ENCODE measurements at places on chromosomes 1 and 21.
A peak's percentile ranks its signal among the peaks of the same experiment; 100 is the strongest.

DNA sequence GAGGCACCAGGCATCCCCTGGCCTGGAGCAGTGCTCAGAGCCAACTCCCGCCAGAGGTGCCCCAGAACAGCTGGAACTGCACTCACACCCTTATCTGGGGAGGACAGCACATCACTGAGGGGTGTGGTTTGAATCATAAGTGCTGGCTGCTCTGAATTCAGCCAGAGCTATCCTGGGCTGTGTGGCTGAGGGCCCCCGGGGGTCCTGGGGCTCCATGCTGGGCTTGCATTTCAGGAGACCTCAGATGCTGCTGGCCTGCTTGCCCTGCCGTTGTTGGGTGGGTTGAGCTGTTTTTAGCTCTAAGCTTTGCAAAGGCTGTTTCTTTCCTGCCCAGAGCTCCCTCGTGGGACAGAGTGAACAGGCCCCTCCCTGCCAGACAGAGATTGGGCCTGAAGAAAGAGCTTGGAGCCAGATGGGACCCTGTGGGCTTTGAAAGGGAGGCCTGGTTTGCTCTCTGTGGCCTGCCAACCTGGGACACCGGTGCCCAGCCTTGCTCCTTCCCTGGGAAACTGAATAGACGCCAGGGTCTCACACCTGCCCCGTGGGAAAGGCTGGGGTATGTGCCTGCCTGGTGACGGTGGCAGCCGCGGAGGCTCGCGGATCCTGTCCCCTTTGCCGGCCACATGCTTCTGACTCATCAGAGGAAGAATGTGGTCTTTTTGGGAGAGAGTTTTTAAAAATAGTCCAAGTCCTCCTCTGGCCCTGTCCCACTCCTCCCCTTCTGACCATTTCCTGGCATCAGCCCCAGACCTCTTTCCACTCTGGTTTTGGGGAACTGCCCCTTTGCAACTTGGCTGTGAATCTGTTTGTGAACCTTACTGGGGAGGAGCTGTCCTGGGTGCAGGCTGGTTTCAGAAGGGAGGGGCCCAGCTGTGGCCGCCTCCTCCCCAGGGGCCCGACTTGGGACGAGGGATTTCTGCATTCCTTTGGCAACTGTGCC lies 30.0 kb downstream of the ARHGEF10L start:
- no peak for DNase-seq

DNA sequence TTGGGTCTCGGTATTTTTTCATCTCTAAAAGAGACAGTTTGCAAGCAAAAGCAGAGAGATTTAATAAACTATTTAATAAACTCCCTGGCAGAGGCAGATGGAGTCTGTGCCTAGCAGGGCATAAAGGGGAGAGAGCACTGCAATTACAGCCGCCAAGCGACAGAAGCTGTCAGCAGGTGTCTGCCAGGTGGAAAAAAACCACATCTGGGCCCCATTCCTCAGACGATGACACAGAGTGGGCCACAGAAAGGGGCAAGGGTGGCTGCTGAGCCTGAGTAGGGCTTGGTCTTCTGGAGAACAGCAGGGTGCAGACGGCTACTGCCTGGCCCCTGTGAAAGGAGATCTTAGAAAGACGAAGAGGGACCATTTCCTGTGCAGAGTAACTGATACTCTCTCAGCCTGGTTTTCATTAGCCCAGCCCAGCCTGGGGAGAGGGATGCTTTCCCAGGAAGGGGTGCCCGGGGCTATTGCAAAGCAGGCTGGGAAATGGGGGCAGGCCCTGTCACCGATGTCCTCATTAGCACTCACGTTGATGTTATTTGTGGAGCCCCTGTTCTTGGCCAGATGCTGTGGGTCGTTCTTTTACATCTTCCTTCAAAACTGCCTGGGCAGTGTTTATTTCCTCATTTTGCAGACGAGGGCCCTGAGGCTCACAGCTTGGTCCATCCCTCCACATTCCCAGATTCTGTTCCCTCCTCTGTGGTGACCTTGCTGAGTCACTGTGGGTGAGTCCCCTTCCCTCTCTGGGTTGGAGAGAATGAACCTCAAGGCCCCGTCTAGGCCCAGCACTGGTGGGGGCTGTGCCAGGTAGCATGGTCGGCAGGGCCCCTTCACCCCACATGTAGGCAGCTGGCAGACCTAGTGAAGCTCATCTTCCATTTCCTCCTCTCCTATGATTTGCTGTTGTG lies 472.7 kb downstream of the PTPRU start:
- no peak for DNase-seq

DNA sequence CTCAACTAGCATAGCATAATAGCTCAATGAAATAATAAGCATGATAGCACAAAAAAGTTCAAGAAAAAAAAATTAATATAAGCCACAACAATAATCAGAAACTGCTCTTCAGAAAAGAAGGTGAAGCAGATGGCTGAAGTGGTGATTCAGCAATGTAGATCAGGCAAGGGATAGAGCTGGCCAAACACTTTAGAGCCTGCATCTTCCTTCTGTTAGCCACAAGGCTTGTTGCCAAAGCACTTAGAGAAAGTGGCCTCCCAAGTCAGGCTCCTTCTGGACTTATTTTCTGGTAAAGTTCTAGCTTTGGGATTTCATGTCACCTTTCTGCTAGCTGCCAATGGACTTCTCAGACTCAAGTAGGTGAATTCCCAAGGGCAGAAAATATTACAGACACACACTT lies 60.3 kb upstream of the C1orf87 start:
- DNase-seq: no peak

- no peak for DNase-seq
Observed at GRCh38 chr1:3313576-3313950, 140.9 kb upstream of the ARHGEF16 start.

DNA sequence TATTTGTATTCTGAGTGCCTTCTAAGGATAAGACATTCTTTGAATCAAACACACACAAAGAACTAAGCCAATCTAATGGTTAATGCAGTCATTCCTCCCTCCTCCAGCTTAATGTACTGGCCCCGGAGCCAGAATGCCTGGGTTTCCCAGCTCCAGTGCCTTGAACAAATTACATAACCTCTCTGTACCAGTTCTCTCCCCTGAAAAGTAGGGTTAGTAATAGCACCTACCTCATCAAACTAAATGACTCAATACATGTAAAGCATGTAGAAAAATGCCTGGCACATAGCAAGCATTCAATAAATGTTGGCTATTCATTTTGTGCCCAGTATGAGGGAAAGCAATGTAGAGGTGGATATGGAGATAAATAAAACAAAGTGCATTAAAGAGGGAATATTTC lies 14.0 kb downstream of the C1orf52 start:
- DNase-seq: no peak

GRCh38 chr1:6880951-6881690 lies 95.9 kb downstream of the CAMTA1 start:
- no peak for DNase-seq

DNA sequence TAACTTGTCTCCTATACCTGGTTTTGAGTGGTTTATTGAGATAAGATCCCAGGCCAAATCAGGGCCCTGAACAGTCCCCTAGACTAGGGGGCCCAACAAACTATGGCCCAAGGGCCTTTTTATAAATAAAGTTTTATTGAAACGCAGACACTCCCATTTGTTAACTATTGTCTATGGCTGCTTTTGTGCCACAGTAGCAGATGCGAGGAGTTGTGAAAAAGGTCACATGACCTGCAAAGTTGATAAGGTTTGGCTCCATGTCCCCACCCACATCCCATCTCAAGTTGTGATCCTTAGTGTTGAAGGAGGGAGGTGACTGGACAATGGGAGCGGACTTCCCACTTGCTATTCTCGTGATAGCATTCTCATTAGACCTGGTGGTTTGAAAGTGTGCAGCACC lies 29.5 kb upstream of the RAB4A start:
- DNase-seq: no peak

DNA sequence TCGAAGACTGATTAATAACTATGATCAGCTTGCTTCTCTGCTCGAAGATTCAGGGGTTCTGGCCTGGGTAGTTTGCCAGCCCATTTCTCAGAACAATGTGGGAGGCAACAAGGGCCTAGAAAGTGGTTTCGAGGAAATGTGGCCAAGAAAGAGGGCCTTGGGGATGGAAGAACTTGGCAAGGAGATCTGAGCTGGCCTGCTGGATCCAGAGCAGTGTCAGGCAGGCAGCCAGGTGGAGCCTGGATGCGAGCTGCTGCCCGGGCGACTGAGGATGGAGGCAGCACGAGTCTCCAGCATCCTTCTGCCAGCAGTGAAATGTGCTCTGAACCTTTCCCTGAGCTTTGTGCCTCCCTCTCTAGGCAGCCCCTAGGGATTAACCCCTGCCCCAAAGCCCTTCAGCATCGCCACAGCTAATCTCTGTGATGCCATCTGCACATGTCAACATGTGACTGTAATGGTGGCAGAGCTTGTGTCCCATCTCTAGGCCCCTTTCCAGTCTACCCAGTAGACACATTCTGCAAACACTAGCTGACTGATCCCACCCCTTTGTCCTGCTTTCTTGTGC lies 61.0 kb upstream of the NEK2 start:
- DNase-seq: no peak

DNA sequence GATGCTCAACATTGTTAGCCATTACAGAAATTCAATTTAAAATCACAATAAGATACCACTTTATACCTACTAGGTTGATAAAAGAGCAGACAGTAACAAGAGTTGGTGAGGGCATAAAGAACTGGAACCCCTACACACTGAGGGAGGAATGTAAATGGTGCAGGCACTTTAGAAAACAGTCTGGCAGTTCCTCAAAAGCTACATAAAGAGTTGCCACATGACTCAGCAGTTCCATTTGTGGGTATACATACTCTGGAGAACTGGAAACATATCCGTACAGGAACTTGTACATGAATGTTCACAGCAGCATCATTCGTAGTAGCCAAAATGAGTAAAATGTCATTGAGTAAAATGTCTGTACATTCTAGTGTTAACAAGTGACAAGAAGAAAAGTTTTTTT lies 17.0 kb downstream of the NSL1 start:
- DNase-seq: no peak

DNA sequence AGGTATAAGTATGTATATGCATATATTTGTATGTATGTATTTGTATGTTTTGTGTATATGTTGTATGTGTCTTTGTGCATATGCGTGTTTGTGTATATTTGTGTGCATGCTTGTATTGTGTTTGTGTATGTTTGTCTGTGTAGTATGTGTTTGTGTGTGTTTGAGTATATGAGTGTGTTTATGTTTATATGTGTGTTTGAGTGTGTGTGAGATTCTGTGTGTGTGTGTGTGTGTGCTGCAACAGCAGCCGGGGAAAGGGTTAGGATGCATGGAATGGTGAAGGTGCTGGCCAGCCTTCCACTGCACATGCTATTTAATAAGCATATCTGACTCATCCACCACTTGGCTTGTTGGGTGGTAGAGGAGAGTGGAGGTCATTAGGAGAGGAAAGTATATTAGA lies 46.6 kb upstream of the RAB4A start:
- no peak for DNase-seq

GRCh38 chr1:2526824-2527555 lies 594 bp upstream of the PANK4 start:
- peak; percentile 53 for DNase-seq

DNA sequence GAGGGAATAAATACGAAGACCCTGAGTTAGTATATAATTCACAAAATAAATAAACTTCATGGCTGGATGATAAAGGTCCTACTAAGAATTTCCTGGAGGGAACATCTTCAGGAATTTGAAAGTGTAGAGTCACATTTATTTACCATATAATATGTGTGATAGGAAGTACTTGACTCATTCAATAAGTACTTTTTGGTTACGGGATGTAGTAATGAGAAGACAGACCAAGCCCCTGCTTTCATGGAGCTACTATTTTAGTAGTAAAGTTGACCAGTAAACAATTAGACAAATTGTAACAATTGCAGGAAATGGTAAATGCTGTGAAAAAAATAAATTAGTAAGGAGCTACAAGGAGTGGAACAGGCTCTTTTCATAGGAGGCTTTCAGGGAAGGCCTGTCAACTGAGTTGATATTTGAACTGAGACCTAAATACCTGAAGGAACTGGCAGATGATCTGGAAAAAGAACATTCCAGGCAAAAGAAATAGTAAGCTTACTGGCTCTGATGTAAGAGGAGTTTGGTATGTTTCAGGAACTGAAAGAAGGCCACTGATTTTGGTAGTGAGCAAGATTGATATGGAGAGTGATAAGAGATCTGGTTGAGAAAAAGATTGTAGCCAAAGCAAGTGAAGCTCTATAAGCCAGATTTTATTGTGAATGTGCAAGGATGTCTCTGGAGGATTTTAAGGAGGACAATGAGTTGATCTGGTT lies 36.2 kb downstream of the CAMSAP2 start:
- DNase-seq: no peak

DNA sequence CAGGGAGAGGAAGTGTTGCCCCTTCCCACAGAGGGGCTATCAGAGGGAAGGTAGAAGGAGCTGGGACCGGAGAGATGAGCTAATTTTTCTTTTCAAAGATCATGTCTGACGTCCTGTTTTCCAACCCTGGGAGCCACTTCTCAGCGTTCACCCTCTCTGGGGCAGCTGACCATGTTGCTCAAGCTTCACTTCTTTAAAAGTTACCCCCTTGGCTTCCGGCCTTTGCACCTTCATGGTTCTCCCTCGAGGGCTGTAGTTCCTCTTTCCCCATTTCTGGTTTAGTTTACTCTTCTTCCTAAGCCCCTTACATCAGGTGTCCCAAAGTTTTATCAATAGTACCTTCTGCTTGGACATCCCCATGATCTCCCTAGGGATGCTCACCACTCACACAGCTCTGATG lies 23.8 kb upstream of the CSF1 start:
- no peak for DNase-seq

DNA sequence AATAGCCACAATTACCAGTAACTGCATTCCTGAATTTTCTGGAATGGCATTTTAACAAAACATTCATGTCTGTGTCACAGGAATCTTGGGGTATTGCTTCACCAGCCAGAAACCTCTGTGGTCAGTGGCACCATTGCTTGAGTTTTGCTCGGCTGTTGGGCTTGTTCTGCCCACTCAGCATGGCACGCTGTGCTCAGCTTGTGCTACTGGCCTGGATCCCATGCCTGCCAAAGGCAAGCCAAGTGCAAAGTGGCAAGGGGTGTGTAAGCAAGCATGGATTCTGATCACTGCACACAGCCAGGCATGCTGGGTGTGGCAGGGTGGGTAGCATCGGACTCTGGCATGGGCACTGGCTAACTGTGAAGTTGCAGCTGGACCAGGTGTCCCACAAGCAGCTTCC lies 1150.9 kb downstream of the MRPL39 start:
- DNase-seq: no peak

DNA sequence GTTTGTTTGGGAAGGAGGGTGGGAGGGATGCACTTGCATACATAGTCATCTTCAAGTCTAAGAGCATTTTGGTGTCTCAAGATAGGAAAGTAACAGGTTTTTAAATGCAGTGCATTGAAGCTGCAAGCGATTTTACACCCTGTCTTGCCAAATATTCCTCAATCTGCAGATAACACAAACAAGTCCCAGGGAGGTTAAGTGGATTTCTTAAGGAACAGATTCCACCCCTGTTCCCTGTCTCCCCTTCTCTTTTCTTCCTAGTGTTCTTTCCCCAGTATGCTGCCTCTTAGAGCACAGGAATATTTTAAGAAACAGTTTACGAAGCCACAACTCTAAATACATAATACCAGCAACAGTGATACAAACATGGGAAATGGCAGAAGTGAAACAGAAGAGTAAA lies 389.9 kb downstream of the PLPP3 start:
- DNase-seq: no peak

- no peak for DNase-seq
Observed at GRCh38 chr1:201905234-201905890, 16.7 kb downstream of the SHISA4 start.

GRCh38 chr1:95286479-95286878 lies 52.5 kb downstream of the RWDD3 start:
- DNase-seq: no peak
